ENCODE measurements at places on chromosomes 12 and 14.

DNA sequence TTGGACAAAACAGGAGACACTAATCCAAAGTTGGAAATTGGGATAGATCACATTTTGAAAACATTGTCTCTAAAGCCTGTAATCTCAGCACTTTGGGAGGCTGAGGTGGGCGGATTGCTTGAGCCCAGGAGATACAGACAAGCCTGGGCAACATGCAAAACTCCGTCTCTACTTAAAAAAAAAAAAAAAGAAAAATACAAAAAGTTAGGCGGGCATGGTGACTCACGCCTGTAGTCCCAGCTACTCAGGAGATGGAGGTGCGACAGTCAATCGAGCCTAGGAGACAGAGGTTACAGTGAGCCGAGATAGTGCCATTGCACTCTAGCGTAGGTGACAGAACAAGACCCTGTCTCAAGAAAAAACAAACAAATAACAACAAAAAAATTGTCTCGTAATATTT, 152.1 kb downstream of the MGAT4C start:
- no peak for DNase-seq
- no peaks in the 10 kb centered on the region for H3K36me3 ChIP-seq
- no peak overlapping the region for H3K4me3 ChIP-seq
- no peaks in the 10 kb centered on the region for H3K27me3 ChIP-seq

- H3K4me1 ChIP-seq: no peaks in the 10 kb centered on the region
- no peaks in the 10 kb centered on the region for H3K36me3 ChIP-seq
- H3K4me3 ChIP-seq: peak overlapping the region; percentile 51
- no peaks in the 10 kb centered on the region for H3K27me3 ChIP-seq
Observed at GRCh38 chr14:68978172-68978911, 760 bp downstream of the ACTN1 start.

DNA sequence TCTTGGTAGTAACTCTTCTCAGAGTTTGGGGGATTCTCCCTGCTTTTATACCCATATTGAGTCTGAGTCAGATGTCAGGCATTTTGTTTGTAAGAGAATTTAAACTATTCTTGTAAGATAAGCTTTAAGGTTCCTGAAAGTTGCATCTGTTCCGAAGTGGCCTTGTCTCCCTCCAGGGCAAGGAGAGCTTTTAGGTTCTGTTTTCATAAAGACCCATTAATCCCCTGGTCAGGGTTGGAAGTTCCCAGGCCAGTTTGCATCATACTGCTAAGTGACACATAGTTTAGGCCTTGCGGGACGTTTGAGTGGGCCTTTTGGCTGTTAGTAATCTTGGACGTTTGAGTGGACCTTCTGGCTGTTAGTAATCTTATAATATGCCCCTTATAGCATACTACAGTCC, 396.7 kb downstream of the NPAS3 start:
- no peaks in the 10 kb centered on the region for H3K27me3 ChIP-seq
- H3K4me3 ChIP-seq: no peak overlapping the region
- no peaks in the 10 kb centered on the region for H3K36me3 ChIP-seq
- H3K4me1 ChIP-seq: no peaks in the 10 kb centered on the region

- H3K36me3 ChIP-seq: peaks cover 16% of the 10 kb centered on the region
- peak overlapping the region; percentile 81 for H3K27ac ChIP-seq
- DNase-seq: no peak
- H3K4me3 ChIP-seq: peak overlapping the region; percentile 88
- H3K27me3 ChIP-seq: no peaks in the 10 kb centered on the region
- peaks cover 61% of the 10 kb centered on the region for H3K4me1 ChIP-seq
Observed at GRCh38 chr12:46265102-46265501, 3.7 kb downstream of the SLC38A1 start.

DNA sequence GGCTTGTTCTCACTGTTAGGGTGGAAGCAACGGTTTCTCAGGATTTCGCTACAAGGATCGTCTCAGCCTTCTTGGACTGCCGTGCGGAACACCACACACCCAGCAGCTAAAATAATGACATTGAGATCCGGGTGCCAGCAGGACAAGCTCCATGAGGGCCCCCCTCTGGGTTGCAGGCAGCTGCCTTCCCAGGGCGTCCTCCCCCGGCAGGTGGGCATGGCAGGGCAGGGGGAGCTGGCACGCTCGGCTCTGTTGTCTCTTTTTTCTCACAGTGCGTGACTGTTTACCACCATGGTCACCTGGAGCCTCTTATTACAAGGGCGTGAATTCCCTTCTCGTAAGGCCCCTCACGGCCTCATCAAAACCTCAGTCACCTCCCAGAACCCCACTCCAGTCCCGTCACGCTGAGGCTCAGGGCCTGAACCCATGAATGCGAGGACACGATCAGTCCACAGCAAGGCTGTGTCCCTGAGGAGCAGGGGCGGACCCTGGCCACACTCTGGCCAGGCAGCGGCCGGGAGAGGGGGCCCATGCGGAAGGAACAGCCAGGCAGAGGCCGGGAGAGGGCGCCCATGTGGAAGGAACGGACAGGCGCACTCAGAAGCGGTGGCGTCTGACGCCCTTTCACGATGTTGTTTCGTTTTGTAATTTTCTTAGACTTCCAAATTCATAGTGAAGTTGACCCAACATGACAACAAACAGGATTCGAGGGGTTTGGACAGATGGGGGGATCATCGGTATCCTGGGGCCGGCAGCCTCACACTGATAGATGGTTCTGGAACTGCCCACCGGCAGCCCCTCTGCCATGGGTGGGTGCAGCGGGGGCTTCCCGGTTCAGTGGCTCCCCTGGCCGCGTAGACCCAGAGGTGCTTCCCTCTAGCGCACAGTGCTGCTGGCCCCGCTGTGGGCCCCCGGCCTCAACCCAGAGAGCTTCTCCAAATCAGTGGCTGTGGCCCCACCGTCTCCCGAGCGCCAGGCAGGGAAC, 10.0 kb downstream of the LRCOL1 start:
- H3K27me3 ChIP-seq: no peaks in the 10 kb centered on the region
- peak; percentile 74 for DNase-seq
- H3K4me3 ChIP-seq: peak overlapping the region; percentile 61
- peaks cover 23% of the 10 kb centered on the region for H3K4me1 ChIP-seq
- no peaks in the 10 kb centered on the region for H3K36me3 ChIP-seq
- H3K27ac ChIP-seq: no peak overlapping the region

DNA sequence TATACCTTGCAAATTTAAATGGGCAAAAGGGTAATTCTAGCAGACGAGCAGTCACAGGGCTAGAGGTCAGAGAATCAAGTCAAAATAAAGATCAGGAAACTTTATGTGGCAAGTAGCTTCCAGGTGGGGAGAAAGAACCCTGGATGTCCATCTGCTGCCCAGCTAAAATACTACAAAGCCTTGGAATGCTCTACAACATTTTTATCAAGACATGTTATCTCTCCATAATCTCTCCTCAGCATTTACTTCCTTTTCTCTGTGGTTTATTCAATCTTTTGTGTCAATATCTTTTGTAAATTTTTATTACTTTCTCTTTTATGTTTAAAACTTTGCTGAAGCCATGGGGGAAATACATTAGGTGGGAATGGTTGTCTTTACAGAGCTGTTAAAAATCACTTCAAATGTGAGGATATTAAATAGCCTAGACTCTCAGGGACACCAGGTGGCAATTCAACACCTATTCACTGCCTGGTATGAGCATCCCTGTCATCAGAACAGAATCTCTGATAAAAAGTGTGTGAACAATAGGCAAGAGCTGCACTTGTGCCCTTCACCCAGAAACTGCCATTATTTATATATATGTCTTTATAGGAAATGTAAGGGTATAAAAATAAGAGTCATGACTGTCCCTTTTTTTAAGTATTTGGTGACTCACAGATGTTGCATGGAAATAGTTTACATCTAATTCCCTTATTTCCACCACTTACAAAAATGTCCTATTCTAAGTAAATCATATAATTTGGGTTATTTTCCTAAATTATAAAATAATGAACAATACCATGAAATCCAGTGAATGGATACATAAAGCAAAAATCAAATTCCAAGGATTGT, 152.9 kb downstream of the EPS8 start:
- H3K27ac ChIP-seq: no peak overlapping the region
- no peaks in the 10 kb centered on the region for H3K4me1 ChIP-seq
- DNase-seq: peak; percentile 29
- H3K27me3 ChIP-seq: no peaks in the 10 kb centered on the region
- no peak overlapping the region for H3K4me3 ChIP-seq

- DNase-seq: no peak
- H3K27me3 ChIP-seq: no peaks in the 10 kb centered on the region
- H3K36me3 ChIP-seq: no peaks in the 10 kb centered on the region
- no peak overlapping the region for H3K4me3 ChIP-seq
Observed at GRCh38 chr14:100827101-100828021, 1.4 kb downstream of the MEG3 start.

- DNase-seq: no peak
- no peak overlapping the region for H3K4me3 ChIP-seq
- no peak overlapping the region for H3K27ac ChIP-seq
- H3K27me3 ChIP-seq: no peaks in the 10 kb centered on the region
- no peaks in the 10 kb centered on the region for H3K36me3 ChIP-seq
- 0 out of 2 replicates have a peak, but pooled peaks cover 4% of the 10 kb centered on the region for H3K4me1 ChIP-seq
Observed at GRCh38 chr14:91029456-91030217, 30.8 kb downstream of the RPS6KA5 start.

DNA sequence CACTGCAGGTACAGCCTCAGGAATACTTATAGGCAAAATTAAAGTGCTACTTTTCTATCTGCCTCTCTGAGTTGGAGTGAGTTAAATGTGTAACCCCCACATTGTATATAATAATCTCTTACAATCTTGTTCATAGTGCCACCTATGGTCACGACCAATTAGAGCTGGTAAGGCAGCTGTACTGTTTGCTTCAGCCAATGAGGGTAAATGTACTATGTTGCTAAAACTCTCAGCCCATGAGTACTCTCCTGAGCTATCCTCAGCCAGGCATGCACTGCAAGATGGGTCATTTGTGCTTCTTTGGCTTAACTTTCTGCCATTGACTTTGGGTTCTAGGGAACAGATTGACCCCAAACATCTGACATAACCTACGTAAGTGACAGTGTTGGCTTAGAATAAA, 15.0 kb upstream of the MDM2 start:
- no peak overlapping the region for H3K27ac ChIP-seq
- H3K36me3 ChIP-seq: no peaks in the 10 kb centered on the region
- H3K4me1 ChIP-seq: no peaks in the 10 kb centered on the region
- H3K4me3 ChIP-seq: no peak overlapping the region
- no peaks in the 10 kb centered on the region for H3K27me3 ChIP-seq

DNA sequence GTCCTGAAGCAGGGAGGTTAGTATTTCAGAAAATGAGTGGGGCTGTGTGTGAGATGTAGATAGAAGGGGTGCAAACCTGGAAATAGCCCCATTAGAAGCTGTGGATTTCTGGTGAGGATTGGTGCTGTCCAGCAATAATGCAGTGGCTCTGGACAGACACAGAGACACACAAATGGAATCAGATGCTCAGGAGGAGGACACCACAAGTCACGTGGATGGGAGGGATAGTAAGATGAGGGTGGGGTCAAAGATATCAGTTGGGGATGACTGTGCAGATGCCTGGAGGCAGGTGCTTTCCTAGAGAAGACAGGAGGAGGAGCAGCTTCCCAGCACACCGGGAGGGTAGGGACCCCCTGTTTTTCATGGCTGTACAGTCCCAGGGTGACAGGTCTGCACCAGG, 136.5 kb downstream of the PLXNC1 start:
- H3K27me3 ChIP-seq: no peaks in the 10 kb centered on the region
- H3K4me1 ChIP-seq: peaks cover 9% of the 10 kb centered on the region
- no peak overlapping the region for H3K27ac ChIP-seq
- H3K4me3 ChIP-seq: no peak overlapping the region
- no peak for DNase-seq

GRCh38 chr14:39977198-39977597, 545.0 kb upstream of the FBXO33 start:
- H3K4me1 ChIP-seq: no peaks in the 10 kb centered on the region
- DNase-seq: no peak
- peaks cover 2% of the 10 kb centered on the region for H3K27me3 ChIP-seq

- H3K36me3 ChIP-seq: no peaks in the 10 kb centered on the region
- DNase-seq: no peak
- no peak overlapping the region for H3K4me3 ChIP-seq
- H3K27ac ChIP-seq: peak overlapping the region; percentile 46
- peaks cover 33% of the 10 kb centered on the region for H3K4me1 ChIP-seq
Observed at GRCh38 chr12:50545786-50546185, 41.0 kb downstream of the DIP2B start.

DNA sequence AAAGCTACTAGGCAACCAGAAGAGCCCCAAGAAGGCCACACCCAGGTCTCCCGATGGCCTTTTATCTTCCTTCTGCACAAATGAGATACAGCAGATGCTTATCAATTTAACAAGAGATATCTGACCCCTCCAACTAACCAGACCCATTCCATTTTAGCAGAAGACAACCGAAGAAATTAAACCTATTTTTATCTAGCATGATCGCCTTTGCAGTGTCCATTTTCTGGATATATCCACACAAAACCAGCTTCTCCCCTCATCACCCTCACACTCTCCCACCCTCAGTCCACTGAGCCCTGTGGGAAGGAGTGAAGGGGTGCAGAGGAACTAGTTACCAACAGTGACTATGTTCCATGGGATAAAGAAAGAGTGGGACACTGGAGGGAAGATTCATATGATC, 20.9 kb upstream of the DHRS4 start:
- H3K27me3 ChIP-seq: no peaks in the 10 kb centered on the region
- no peak for DNase-seq
- no peaks in the 10 kb centered on the region for H3K4me1 ChIP-seq
- H3K27ac ChIP-seq: no peak overlapping the region

GRCh38 chr14:30180219-30180618, 252.6 kb upstream of the PRKD1 start:
- DNase-seq: no peak
- H3K4me1 ChIP-seq: no peaks in the 10 kb centered on the region
- H3K36me3 ChIP-seq: no peaks in the 10 kb centered on the region
- H3K4me3 ChIP-seq: no peak overlapping the region
- no peak overlapping the region for H3K27ac ChIP-seq
- H3K27me3 ChIP-seq: no peaks in the 10 kb centered on the region

GRCh38 chr14:84826294-84826693, 703.6 kb upstream of the FLRT2 start:
- no peak overlapping the region for H3K4me3 ChIP-seq
- no peaks in the 10 kb centered on the region for H3K4me1 ChIP-seq
- DNase-seq: no peak
- no peak overlapping the region for H3K27ac ChIP-seq

DNA sequence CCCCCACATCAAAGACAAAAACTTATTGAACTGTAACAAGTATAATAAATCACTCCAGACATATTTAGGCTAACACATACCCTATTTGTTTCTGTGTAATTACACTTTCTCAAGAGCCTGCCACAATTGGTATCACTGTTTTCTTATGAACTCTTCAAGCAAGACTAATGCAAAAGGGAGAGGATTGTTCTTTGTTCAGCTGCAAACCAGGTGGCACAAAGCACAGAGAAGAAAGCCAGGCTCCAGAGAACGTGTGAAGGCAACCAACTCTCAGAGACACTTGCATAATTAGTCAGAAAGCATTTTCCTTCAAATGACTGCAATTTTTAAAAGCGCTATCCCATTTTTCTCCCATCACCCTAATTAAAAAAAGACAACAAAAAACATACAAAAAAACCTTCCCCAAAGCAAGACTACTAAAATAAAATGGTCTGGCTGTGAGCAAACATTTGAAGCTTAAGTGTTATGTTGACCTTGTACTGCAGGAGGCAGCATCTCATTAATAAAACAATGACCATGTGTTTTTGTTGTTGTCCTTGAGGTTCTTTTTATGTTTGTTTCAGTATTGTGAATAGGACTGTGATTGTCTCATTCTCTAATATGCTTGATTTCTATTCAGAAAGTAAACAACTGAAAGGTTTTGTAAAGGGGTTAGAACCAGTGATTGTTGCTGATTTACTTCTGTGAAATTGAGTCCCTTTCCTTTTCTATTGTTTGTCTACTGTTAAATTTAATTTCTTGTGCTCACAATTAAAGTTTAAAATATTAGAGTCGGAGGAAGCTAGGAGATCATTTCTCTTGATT, 452.7 kb upstream of the PDE3A start:
- H3K4me1 ChIP-seq: no peaks in the 10 kb centered on the region
- no peak overlapping the region for H3K27ac ChIP-seq
- peak; percentile 48 for DNase-seq
- no peaks in the 10 kb centered on the region for H3K27me3 ChIP-seq
- no peaks in the 10 kb centered on the region for H3K36me3 ChIP-seq
- H3K4me3 ChIP-seq: no peak overlapping the region
